ENCODE measurements at places on chromosomes 4 and X.

DNA sequence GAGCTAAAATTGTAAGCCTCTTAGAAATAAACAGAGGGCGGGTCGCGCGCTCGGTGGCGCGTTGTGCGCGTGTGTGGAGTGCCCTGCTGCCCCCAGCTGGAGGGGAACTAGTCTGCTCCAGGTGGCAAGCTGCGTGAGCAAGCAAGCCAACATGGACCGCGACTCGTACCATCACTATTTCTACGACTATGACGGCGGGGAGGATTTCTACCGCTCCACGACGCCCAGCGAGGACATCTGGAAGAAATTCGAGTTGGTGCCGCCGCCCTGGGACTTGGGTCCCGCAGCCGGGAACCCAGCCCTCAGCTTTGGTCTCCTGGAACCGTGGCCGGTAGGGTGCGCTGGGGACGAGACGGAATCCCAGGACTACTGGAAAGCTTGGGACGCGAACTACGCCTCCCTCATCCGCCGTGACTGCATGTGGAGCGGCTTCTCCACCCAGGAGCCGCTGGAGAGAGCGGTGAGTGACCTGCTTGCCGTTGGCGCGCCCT is 66.1 kb downstream of the DNAAF6 start:
- no peak for DNase-seq

DNA sequence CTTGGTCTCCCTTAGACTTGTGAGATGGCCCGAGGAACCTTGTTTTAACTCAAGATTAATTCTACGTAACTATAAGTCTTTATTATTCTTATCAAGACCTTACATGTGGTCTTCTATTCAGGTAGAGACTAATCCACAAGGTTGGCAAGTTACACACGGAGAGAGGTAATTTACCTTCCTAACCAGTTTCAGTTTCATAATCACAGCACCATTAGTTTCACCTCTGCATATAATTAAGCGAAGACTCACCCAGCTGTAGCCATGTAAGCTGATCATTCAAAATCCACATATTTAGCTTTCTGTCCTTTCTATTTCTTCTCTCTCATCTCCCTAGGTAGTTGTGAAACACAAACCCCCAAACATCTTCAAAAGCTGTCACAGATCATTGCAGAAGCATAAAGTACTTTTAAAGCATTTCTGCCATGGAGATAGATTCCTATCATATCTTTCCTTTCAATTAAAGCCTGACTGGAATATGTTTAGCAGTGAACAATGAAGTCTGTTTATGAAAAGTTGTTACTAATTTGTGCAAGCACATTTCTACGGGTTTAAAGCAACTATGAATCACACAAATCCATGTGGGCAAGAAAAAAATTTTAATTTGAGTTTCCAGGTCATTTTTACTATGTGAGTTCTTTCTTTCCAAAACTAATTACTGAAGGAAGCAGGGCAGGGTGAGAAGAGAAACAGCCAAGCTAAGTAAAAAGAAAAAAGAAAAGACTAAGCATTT is 78.5 kb downstream of the BTC start:
- no peak for DNase-seq

DNA sequence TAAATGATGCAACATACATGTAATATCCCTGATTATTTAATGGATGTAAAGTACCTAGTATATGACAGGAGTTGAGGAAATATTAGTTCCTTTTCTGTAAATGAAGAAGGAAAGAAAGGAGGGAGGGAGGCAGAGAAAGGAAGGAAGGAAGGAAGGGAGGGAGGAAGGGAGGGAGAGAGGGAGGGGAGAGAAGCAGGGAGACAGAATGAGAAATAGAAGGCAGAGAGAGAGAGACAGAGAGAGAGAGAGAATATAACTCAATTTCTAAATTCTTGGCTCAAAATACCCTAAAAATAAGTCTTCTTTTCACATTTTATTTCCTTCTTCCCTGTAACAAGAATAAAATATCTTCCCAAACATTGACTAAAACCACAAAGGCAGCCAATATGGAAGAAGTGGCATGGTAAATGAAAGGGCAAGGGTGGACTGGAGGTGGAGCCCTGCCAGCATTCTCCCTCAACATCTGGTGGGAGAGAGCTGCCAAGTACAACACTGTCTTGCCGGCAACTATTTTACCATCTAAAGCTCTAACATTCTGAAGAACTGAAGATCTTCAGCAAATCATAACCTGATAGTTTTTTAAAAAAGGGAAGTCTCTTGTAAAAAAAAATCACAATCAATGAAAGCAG is 245.1 kb downstream of the PPP3CA start:
- no peak for DNase-seq

GRCh38 chrX:134949271-134949670 is 41.5 kb upstream of the SMIM10 start:
- DNase-seq: no peak

DNA sequence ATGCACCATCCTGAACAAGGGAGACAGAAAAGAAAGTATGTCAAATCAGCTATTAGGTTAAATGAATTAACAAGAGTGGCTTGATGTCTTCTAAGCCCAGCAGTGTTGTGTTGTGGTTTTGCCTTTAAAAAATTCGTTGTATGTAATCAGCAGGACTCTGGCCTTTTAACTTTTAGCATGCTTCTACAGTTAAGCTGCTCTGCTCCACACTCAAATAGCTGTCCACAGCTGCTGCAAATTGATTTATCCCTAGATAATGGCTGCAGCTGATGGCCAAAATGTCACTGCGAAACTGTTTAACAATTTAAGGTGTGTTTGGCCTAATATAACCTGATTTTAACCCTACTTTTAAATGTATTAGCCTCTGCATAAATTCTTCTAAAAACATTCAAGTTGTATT is 85.8 kb downstream of the CXXC4 start:
- no peak for DNase-seq

- no peak for DNase-seq
Observed at GRCh38 chr4:21921526-21922180, 26.9 kb downstream of the KCNIP4 start.

- no peak for DNase-seq
Observed at GRCh38 chrX:52416816-52417215, 48.0 kb downstream of the XAGE2 start.

DNA sequence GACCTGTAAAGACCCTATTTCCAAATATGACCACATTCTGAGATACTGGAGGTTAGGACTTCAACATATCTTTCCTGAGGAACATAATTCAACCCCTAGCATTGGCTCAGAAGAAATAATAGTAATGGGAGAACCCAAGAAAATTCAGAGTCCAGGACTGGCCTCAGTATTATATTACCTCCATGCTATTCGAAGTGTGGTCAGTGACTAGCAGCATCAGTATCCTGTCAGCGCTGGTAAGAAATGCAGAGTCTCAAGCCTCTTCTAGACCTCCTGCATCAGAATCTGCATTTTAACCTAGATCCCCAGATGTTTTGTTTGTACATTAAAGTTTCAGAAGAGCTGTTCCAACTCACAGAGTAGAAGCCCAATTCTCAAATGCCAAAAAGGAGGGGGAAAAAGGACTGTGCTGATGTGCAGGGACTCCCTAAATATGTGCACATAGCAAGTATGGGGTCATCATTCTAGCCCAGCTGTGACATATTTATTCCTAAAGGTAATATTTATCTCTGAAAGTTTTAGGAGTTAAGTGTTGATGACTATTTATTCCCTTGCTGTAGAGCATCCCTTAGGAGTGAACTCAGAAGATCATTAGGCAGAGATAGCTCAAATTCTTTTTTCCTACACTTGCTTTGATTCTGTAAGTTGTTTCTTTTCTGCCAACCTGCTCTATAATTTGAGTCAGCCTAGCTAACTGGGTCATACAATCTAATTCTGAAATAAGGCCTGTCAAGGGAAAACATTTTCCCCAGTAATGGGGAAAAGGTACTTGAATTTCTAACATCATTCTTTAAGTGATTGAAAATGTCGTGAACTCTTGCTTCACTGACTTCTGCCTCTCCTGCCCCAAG is 361.9 kb downstream of the ARHGAP24 start:
- DNase-seq: no peak

DNA sequence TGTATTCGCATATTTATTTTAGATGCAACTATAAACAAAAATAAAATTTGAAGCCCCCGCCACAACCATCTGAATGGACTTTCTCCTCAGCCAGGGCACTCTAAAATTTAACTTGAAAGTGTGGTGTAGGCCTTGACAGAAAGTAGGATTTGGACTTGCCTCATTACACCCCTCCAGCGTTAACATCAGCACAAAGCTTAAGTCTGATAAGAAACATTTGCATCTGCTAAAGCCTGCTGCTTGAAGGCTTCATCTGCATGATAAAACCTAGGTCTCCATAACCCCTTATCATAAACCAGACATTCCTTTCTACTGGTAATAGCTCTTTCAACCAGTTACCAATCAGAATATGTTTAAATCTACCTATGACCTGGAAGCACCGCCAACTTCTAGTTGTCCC is 1046.5 kb downstream of the FAT4 start:
- no peak for DNase-seq

DNA sequence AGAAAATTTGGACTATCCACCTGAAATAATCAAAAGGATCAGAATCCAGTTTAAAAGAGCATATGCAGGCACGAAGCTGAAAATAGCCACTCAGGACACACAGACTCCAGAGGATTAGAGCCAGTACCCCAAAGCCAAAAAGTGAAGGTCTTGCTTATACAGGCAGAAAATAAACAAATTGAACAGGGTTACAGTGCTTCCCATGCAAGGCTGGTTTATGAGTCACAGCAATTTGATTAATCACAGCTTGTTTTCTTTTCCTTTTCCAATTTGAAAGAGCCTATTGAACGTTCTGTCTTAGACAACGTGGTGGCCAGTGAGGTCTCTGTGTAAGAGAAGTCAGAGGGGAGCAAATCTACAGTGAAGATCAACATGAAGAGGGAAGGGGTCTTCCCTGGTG is 10.2 kb downstream of the HGFAC start:
- no peak for DNase-seq

DNA sequence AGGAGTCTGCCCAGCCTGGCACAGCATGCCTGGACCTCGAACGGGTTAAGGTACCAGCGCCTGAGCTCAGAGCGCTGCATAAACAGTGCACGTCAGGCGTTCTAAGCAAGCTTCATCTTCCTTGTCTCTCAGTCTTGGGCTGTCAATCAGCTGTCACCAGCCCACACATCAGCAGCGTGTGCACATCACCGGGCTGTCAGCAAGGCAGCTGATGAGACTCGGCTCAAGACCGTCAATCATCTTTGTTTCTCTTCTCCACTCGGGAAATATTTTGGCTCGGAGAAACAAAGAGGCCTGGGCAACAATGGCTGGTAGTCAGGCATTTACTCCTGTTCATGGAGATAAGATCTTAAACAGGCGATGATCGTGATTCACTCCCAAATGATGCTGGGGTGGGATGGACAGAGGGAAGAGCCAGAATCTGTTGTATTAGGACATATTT is 141.3 kb downstream of the LDB2 start:
- DNase-seq: no peak

GRCh38 chr4:169269916-169270809 is 593 bp downstream of the SH3RF1 start:
- DNase-seq: no peak

GRCh38 chrX:132119283-132119682 is 8.5 kb downstream of the FRMD7 start:
- no peak for DNase-seq

- no peak for DNase-seq
Observed at GRCh38 chr4:61445374-61446063, 245.4 kb downstream of the ADGRL3 start.

DNA sequence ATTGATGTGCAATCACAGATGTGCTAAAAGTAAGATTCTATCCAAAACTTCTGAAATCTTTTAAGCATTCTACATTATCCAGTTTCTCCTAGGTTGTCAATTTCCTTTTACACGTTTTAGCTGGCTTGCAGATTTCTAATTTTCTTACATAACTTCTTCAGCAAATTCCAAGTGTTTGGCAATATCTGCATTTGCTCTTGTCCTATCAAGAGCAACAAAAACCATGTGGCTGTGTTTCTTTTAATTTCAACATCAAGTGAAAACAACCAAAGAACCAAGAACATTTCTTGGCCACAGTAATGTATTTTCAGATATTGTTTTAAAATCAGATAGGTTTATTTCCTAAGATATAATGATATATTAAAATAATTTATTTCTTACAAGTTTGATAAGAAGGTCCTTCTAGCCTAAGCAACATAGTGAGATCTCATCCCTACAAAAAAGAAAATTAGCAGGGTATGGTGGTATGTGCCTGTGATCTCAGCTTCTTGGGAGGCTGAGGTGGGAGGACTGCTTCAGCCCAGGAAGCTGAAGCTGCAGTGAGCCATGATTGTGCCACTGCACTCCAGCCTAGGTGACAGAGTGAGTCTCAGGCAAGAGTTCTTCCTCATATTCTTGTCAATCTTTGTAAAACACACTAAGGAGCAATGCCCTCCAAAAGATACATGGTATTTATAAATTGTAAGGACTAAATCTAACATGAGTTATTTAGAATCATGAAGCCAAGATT is 131.4 kb upstream of the NAP1L5 start:
- DNase-seq: no peak

GRCh38 chrX:86805241-86805640 is 657.0 kb downstream of the DACH2 start:
- no peak for DNase-seq

GRCh38 chrX:121832446-121832845 is 785.0 kb downstream of the GLUD2 start:
- DNase-seq: no peak

DNA sequence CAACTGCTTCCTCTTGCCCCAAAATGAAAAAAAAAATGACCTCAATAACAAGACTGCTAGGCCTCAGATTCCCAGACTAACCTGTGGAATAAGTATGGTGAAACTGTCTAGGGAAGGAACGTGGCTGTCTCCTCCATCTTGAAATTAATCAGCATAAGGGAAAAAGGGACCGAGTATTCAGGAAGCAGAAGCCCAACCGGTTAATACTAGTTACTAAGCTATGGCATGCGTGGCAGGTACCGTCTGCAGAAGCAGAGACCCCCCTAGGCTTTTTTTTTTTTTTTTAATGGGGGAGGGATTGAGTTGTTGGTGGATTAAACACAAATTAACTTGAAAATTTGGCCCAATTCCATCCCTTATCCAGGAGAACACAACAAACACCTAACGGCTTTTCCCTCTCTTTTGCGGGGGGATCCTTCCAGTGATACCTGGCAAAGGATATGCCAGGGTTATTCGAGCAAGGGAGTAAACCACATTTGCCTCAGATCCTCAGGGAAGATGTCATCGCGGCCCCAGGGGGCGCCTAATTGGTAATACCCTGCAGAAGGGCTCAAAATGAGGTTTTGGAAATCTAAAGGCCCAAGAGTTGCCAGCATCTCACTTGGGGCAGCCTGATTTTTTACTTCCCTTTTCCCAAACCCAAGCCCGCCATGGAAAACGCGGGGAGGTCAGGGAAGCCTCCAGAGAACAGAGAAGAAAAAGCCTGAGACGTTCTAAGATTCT is 893 bp downstream of the RLIM start:
- DNase-seq: no peak
